ENCODE measurements at places on chromosomes 3 and 15. TPM values are rescaled to one million over a fixed set of nuclear protein-coding genes. Genes with fewer than 3 reads are reported as not detected.

HERC2 gene
- polyA plus RNA-seq = 29.0 TPM

CFAP100 gene
- polyA plus RNA-seq = not detected

XRN1 gene
- 9.0 TPM for polyA plus RNA-seq

CASR gene
- polyA plus RNA-seq = not detected

THPO gene
- polyA plus RNA-seq = 0.15 TPM

SPINK8 gene
- not detected for polyA plus RNA-seq

CYB561D2 gene
- 6.8 TPM for polyA plus RNA-seq

SOX14 gene
- not detected for polyA plus RNA-seq

ERICH6 gene
- polyA plus RNA-seq = not detected

HDAC11 gene
- 18.9 TPM for polyA plus RNA-seq

AGBL1 gene
- not detected for polyA plus RNA-seq

CCR4 gene
- polyA plus RNA-seq = not detected

ROPN1 gene
- polyA plus RNA-seq = not detected

KBTBD13 gene
- polyA plus RNA-seq = 0.05 TPM

RETNLB gene
- polyA plus RNA-seq = not detected

FBXW12 gene
- not detected for polyA plus RNA-seq

GPR176 gene
- 34.9 TPM for polyA plus RNA-seq

FAM43A gene
- polyA plus RNA-seq = 1.9 TPM

KLHDC8B gene
- polyA plus RNA-seq = 31.3 TPM

ROBO1 gene
- polyA plus RNA-seq = 5.0 TPM

PIF1 gene
- polyA plus RNA-seq = 0.50 TPM

All from aorta (tissue), 5 donors.